Stimulated activated CD4-positive, alpha-beta T cell treated with anti-CD3 and anti-CD28 coated beads, Interleukin-1b, Interleukin-23, amount 100 ng/mL, for 48 hours (primary cell): ENCODE measurements at places on chromosomes 6 and 20.

DNA sequence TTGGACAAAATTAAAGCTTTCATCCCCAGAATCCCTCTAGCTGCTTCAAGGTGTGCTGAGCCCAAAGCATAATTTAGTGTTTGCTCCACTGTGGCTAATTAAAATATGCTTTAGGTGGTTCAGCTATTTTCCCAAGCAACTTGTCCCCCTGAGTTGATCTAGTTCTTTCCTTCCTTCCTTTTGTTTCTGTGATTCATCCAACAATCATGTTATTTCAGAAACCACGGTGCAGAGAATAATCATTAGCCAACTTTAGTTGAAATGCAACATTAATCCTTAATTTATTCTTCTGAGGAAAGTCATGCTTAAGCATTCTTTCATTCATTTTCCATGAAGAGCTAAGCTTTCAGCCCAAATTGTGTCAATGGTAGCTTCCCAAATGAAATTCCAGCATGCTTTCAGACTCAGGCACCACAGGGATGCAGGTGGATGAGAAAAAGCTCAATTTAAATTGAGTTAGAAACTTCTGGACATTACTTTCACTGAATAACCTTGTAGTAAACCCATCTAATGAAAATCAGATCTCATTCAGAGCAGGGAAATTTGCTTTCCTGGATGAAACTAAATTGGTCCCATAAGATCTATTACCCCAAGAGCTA, 209.0 kb upstream of the NT5E start:
- no peak for DNase-seq

GRCh38 chr6:134945045-134945444, 4.9 kb downstream of the ALDH8A1 start:
- DNase-seq: no peak

GRCh38 chr6:37922563-37922962, 103.0 kb downstream of the ZFAND3 start:
- DNase-seq: no peak

- DNase-seq: no peak
Measured at GRCh38 chr6:53263917-53264316, 84.8 kb downstream of the ELOVL5 start.

DNA sequence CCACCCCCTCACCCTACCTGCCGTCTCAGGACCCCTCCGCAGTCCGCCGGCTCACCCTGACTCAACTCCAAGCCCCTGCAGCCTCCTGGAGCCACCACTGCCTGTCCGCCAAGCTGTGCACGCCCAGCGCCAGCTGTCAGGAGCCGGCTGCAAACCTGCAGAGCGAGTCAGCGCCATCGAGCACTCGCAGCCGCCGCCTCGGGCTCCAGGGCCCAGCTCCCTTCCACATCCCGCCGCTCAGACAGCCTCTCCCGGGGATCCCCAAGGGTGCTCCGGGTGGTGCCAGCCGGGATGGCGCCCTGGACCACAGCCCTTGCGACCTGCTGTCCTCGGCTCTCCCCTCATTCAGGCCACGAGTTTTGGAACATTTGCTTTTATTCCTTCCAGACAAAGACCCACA, 4.3 kb downstream of the TNNC2 start:
- no peak for DNase-seq

DNA sequence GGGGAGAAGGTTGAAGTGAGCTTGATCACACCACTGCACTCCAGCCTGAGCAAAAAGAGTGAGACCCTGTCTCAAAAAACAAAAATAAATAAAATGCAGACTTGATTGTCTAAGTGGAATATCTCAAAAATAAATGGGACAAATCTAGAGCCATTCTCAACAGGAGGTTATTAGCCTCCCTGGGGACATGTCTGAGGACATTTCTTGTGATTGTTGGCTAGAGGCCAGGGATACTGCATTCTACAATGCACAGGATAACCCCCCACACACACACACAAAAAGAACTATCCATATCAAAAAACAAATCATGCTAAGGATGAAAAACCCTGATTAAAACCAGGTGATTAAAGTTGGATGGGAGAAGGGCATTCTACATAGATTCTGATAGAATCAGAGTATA, 37.5 kb downstream of the FAM217A start:
- no peak for DNase-seq

- DNase-seq: no peak
Measured at GRCh38 chr20:60132162-60132826, 174.1 kb downstream of the CDH26 start.

DNA sequence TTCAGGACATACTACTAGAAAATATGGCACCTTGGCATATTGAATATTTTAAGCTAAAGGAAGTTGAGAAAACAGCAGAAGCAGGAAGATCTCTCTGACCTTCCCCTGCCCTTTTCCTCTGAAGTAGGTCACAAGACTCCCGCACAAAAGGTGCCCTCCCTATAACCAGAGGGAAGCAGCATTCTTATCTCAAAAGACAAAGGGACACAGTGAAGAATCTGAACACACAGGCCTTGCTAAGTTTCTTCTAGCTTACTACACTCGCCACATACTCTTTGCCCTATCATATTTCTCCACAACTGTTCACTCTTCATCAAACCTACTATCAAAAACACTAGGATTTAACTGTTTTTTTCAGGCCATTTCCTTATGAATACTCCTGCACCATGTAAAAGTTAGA, 151.2 kb downstream of the ELOVL4 start:
- no peak for DNase-seq

- DNase-seq: no peak
Measured at GRCh38 chr20:39070484-39071231, 108.5 kb downstream of the DHX35 start.

DNA sequence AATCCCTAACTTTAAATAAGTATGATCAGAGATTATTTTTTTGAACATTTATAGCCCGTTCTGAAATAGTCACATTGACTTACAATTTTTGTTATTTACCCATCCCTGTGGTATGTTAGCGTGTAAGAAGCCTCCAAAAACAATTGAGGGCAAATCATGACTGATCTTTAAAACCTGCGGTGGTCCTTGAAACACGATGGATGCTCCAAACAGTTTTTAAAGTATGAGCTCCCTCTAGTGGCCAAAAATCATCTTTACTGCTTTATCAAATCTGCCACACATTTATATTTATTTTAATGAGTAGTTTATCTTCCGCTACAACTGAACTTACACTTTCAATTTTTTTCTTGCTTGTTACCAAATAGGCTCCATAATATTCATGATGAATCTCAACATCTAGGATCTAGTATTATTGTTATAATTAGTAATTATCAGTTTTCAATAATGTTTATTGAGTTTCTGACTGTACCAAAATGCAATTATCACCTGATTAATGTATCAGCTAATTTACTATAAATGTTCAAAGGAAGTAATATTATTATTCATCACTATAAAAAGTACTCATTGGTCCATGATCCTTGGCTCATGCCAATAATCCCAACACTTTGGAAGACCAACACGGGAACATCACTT, 52.2 kb downstream of the MARCKS start:
- DNase-seq: no peak
